CD4-positive, alpha-beta T cell treated with Interleukin-6 at 100 ng/mL for 8 hours (primary cell): ENCODE measurements at places on chromosomes 2 and 18.

- DNase-seq, result no peak
Observed at GRCh38 chr2:24702800-24703199, 90.4 kb downstream of the PTRHD1 start.

DNA sequence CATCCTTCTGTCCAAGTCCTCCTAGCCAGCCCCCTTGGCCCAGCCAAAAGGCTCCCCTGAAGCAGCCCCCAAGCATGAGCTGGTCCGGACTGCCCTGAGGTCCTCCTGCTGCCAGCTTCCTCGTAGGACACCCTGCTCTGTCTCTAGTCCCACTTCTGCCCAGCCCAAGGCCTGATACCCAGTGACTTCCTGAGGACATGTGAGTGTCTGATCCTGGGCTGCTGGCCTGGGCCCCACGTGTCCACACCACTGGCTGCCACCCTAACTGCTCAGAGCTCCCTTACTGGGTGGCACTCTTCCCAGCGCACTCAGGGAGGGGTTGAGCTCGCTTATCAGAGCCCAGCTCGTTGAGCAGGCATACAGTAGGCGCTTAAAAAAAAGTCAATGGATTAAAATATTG, 34.4 kb upstream of the PDIA6 start:
- no peak for DNase-seq

GRCh38 chr2:224986477-224986876, 55.8 kb downstream of the DOCK10 start:
- DNase-seq, result peak; percentile 18

- DNase-seq, result no peak
Observed at GRCh38 chr2:111647359-111647758, 236.6 kb downstream of the ANAPC1 start.

GRCh38 chr18:29749704-29750103, 1292.8 kb downstream of the DSC3 start:
- no peak for DNase-seq

GRCh38 chr2:114049280-114049679, 159.4 kb downstream of the ACTR3 start:
- DNase-seq, result no peak

GRCh38 chr2:197217541-197217940, 93.0 kb downstream of the ANKRD44 start:
- no peak for DNase-seq

DNA sequence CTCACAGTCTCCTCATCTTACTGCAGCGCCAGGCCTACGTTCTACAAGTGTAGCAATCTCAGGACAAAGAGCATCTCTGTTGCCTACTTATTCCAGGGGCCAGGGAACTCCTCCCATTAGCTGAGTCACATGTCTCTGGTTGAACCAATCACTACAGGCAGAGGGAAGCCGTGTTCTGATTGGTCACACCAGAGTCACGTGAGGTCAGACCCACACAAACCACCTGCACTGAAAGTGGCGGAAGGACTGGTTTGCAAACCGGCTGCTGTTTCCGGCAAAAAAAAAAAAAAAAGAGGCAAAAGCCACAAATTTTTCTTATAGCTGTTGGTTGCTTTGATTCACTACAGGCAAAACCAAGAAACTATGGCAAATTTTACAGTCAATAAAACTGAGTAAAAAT, 21.9 kb upstream of the USP14 start:
- DNase-seq, result peak; percentile 44
